ENCODE measurements at places on chromosomes 5 and 9.

DNA sequence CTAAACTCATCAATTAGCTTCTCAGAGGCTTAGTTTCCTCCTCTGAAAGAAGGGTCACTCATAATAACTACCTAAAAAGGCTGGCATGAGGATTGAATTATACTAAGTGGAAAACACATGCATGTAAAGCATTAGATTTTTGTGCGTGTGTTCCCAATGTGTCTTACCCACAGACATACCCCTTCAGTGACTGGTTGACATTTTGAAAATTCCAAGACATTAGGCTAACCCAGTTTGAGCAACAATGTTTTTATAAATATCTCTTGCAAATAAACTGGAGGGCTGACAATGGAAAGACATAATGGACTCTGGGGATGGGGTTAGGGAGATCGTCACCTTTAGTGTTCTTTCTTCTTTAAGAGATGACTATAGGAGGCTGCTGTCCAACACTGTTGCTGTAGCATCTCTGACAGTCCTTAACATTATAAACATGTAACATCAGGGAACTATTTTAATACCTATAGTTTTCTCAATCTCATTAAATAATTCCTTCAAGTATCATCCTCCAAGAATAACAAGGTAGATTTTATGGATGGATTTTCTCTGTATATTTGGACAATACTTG is 24.3 kb downstream of the HMHB1 start:
- DNase-seq = no peak

DNA sequence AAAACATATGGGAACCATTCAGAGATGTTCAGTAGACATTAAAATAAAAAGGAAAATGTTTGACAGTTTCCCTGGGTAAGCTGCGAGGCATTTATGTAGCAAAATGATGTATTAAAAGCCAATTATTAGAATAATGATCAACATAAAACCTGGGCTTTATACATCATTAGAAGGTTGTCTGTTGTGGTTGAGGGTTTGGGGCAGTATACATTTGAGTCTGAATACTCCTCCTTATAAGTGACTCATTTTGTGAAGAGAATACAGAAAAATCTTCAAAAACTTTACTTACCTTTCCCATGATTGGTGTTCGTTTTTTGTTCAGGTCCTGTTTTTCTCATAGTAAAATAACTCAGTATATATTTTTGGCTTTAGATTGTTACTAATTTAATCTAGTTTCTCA is 119.5 kb downstream of the ZCCHC7 start:
- DNase-seq = no peak

DNA sequence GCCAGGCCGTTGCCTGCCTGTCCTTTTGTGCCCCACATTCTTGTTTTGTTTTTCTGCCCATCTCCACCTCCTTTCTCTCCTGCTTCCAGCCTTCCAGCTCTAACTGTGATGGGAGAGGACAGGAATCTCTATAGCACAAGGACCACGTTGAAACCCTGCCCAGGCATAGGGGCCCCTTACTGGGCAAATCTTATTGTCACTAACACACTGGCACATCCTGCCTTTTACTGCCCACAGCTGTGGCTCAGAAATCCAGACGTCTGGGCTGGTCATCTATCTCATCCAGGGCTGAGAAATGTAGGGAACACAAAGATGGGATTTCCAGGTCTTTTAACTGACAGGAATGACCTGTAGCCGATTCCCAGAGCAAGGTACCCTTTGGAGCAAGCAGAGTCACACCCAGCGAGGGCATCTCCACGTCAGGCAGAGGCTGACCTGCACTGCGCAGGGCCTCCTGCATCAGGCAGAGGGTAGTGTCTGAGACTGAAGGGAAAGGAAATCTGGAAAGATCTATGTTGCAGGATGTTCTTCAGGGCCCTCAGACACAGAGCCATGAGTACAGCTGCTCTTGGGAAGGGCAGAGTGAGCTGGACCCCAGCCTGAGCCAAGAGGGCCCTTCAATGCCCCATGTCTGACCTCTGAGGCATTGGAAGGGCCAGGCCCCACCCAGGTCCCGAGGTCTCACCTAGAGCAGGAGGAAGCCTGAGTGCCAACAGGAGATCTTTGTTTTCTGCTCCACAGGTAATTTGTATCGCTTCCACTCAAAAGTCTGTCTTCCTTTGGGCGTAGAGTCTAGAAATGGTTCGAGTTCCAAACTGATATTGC is 278.8 kb downstream of the FSTL4 start:
- no peak for DNase-seq

DNA sequence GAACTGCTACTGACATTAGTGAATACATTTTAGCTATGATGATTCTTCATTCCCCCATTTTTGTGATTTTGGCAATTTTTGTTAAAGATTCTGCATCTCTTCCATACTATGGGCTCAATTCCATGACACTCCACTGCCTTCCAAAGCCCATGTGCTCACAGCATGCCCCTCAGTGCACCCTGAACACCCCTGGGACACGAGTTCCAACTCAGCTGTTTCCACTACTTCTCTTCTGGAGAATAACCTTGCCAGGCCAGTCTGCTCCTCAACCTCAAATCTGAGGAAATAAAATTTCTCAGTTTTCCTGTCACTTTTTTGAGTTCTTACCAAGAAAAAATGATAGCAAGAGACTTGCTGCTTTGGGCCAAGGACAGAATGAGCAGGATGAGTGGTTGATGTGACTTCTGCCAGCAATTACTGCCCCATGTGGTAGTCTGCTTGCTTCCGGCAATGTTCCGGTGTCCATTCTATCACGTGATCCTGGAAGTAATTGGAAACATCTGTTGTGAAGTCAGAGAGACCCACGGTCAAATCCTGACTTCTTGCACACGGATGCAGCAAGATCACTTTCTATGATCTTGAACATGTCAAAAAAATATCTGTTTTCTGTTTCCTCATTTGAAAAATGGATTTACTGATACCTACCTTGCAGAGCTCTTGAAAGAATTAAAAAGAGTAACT is 58.3 kb downstream of the EGFLAM start:
- no peak for DNase-seq

DNA sequence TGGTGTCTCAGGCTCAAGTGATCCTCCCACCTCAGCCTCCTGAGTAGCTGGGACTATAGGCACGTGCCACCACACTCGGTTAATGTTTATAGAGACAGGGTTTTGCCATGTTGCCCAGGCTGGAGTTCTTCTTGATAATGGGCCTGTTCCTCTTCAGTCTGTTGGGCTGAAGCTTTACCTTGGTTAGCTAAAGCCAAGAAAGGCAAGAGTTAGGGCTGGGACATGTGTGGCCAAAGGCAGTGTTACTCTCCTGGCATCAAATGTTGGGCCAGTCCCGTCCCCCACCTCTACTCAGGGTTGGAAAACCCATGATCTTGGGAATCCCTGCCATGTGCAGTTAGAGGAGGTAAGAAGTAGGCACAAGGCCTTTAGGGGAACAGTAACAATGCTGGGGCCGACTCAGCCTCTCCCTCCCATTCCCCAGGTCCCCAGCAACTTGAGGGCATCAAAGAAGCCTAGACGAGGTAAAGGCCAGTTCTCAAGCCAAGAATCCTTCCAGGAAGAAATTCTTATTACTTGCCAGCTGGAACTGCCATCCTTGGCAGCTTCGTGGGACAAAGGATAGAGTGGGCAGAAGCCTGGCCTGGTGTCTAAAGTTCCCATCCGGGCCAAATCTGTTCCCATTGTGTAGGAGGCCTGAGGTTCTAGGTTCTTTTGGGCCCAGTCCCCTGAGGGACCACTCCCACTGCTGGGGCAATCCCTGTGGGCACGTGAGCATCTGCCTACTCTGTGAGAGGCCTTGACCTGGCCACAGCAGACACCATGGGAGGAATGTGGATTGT is 4.5 kb downstream of the EGR1 start:
- DNase-seq = no peak

DNA sequence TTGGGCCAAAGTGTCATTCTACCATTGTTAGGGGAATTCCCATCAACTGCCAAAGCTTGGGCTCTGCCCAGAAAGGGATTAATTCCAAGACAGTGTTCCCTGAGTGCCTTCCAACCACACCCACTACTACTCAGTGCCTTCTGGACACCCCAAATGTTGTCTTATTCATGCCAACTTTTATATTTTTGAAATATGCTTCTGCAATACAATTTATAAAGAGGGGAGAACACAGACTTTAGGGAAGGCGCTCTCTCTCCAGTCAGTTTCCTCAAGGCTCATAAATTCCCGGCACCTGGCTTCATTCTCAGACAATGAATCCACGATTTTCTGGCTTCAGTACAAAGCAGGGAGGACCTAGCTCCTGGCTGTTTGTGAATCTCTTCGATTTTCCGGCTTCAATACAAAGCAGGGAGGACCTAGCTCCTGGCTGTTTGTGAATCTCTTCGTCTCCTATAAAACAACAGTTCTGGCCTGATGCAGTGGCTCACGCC is 120.1 kb upstream of the MYO10 start:
- DNase-seq = no peak

- DNase-seq = no peak
Measured at GRCh38 chr5:154470137-154470536, 7.9 kb downstream of the HAND1 start.

DNA sequence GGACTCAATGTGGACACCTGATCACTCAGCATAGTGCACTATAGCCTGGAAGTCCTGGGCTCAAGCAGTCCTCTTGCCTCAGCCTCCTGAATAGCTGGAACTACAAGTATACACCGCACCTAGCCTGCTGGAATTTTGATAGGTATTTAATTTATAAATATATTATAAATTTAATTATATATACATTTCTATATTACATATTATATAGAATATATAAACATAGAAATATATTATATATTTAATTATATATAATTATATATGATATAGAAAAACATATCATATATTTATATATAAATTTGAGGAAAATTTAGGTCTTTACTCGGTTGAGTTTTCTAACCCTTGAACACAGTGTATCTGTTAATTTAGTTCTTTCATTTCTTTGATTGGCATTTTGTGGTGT is 15.2 kb upstream of the PSIP1 start:
- no peak for DNase-seq
